Right atrium auricular region (tissue), 2 donors: ENCODE measurements at places on chromosomes 1 and 21.

DNA sequence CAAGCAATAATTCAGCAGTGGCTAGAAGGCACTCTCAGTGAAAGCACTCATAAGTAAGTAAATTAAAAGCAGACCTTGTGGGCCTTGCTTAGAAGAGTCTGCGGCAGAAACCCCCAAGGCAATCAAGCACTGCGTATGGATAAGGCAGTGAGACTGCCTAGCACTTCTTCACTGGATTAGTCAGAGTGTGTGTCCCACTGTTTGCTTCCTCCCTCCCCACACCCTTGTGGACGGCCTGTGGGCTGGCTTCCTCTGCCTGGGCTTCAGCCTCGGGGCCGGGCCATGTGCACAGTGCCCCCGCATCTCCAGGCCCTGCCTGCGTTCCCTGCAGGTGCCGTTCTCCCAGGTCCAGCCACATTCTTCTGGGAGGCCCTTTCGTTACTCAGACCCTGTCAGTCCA lies 23.8 kb downstream of the AGT start:
- no peak for DNase-seq

- peak; percentile 61 for DNase-seq
Measured at GRCh38 chr1:58162952-58163550, 383.5 kb downstream of the OMA1 start.

DNA sequence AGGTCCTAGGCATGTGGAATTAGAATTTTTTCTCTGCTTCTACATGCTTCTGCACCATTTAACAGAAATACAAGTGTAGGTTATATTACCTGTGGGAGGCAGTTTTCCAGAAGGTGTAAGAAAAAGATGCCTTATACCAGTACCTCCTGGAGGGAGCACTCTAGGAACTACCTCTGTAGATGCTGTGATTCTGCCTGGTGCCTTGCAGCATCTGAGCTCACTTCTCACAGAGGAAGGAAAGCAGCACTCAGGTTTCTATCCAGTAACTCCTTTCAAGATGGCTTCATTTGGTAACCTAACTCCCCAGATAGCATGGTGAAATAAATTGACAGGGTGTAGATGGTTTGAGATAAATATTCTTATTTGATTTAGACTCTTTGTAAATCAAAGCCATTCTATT lies 50.3 kb downstream of the GIPC2 start:
- no peak for DNase-seq

DNA sequence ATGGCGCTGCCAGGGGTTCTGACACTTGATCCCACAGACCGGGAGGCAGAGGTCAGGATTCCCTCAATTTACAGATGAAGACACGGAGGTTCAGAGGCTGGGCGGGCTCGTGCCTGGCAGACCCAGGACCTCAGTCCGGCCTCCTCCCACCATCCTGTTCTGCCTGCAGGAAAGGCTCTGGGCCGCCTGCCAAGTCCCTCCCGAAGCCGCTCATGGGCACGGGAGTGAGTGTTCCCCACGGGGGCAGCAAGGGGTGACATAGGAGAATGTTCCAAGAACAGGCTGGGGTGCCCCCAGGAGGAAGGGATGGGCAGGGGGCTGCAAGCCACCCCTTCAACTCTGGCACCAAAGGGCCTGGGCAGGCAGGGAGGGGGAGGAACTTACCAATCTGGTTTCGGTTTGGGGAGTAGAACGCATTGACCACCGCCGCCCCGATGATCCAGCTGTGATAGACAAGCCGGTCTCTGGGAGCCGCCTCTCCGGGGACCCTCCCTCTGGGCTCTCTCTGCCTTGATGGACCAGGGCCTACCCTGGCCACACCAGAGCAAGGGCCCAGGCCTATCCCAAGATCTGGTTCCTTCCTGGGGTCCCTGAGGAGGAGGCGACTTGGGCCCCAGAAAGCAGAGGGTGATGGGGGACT lies 7.5 kb downstream of the PRXL2B start:
- DNase-seq: no peak

DNA sequence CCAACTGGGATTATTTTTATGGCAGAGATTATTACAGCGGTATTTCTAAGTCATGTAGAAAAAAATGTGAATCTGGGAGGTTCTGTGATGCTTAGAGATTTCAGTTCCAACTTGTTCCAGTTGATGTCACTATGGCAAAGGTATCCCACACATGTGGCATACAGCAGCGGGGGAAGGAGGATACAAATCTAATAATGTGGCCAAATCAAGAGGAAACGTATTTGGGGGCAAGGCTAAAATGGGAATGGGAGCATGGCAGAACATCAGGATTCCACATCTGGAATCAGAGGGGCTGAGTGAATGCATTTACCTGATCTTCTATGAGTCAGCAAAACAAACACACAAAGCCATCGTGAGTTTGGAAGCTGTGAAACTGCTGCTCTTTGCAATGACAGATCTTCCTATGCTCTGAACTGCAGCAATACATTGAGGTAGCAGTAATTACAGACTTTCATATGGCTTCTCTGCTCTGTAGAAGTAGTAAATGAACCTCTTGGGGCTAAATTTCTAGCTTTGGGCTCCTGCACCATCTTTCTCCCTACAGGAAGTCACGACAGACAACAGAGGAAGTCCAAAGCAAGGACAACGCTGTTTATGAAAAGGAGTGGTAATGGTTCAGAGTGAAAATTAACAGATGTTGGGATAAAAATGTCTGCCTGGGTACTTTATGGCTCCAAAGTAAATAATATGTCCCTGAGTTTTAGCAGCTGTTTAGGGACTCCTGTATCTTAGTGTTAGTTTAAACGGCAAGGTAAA lies 55.5 kb downstream of the GABPA start:
- DNase-seq: no peak

DNA sequence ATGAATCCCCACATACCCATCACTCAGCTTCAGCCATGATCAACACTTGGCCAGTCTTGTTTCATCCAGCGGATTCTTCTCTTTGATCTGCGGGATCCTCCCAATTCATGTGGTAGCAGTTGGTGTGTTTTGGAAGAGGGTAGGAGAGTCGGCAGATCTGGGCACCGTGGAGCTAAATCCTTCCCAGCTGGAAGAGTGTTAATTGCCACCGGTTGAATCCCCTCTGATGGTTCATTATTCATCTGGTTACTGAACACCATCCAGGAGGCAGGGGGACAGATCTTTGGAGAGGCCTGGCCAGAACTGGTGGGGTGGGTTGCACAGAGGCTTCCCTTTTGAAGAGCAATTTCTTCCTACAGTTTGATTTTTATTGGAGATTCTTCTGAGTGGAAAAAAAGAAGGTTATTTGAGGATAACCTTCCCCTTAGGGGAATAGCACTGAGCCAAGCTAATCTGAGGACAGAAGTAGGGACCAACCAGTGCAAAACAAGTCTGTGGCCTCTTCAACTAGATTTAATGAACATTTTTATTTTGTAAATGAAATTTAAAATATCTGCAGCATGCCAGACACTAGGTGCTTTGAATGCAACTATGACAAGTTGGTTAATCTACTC lies 8.1 kb downstream of the NFASC start:
- DNase-seq: no peak

DNA sequence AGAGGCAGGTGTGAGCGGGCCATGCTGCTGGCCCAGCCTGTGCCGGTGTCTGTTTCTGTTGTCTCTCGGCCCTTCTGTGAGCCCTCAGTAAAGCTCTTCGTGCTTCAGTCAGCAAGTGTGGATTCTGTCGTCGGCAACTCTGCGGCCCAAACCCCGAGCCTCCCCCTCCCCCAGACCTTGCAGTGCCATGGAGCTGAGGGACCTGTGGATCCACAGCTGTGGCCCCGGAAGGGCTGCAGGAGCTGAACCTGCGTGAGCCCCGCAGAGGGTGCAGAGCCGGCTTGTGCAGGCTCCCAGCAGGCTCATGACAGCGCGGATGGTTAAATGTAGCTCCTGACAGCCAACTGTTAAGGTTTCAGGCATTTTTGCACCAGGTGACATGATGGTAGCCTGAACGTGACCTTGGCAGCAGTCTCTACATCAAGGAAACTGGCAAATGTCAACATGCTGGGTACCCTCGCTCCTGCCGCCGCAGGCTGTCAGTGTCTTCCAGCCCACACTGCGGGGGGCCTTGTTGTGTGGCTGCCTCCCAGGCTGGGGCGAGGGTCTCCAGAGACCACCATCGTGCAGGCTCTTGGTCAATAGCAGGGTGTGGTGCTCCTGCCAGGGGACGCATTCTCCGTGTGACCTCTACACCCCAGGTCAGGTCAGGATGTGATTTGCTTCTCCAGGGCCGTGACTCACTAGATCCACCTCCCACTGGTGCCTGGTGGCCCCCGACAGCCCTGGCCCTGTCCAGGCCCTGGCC lies 7.0 kb downstream of the LRRC3 start:
- DNase-seq: no peak
